ENCODE measurements at places on chromosomes 5 and 9.

- no peak for DNase-seq
Observed at GRCh38 chr9:77726289-77726688, 78.2 kb upstream of the GNA14 start.

DNA sequence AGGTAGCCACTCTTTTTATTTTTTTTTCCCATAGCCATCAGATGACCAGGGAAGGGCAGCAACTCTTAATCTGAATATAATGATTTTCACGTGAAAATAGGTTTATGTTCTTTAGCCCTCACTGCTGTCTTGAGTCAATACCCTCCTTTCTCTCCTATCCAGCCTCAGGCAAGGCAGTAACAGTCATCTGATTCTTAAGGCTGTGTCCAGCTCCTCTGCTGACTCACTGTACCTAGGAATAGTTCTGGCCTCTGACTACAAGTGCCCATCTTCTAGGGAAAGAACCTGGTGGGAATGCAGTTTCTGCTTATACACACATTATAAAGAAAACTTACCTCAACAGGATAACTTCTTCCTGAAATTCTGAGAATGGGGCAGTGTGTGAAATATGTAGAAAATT lies 30.7 kb downstream of the DHX29 start:
- no peak for DNase-seq

DNA sequence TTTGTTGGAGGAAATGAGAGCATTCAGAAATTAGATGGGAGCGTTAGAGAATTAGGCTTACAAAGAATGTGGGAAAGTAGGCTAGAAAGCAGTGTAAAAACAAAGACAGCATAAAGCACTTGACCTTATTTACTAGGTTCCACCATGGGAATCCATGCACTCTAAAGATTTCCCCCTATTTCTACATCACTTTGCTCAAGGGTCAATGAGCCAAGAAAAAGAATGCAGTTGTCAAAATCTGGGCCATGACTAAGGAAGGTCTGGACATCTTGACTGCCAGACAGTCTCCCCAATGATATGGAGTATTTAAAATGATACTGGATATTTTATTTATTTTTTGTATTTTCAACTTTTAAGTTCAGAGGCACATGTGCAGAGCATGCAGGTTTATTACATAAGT lies 3.4 kb downstream of the TLR4 start:
- DNase-seq: no peak

DNA sequence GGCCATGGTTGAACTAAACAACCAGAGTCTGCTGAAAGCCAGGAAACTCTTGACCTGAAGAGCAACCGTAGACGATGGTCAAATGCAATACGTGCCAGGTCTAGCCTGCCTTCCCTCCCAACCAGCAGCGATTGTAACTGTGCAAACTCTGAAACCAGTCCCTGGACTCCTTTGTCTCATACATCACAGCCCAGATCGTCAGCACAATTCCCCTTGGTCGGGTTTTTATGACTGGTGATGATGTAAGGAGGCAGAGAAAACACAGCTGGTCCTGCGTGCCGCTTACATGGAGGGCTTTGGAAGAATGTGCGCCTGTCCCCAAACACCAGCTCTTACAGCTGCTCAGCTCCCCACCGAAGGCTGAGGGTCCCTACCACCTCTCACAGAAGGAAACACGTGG lies 24.6 kb downstream of the SMIM23 start:
- DNase-seq: no peak

- no peak for DNase-seq
Observed at GRCh38 chr5:55159763-55160492, at the start of gene GPX8. TSS of gene GPX8 (plus strand) at chr5:55160171. CDS start at chr5:55160193, 22 bp downstream.

GRCh38 chr9:117374076-117374725 lies 40.7 kb downstream of the ASTN2 start:
- DNase-seq: no peak

GRCh38 chr5:170218726-170219125 lies 14.1 kb upstream of the C5orf58 start:
- DNase-seq: no peak
